OCI-LY7 (cell line): ENCODE measurements at places on chromosomes 5 and 9.

DNA sequence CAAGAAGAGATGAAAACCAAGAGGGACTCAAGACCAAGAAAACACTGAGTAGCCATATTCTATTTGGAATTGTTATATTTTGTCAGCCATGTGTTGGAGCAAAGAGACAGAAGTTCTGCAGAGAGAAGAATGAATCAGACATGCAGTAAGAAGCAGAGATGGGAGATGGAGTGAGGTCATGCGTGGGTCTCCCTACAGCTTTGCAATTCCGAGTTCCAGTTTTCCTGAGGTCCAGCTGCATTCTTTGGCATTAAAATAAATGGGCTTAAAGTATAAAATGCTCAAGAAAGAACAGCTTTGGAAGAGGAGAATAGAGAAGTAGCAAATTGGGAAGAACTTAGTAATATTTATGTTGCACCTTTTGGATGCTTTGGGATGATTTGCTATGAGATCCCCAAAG lies 361.6 kb downstream of the NPR3 start:
- DNase-seq: no peak

- DNase-seq: no peak
Measured at GRCh38 chr9:109037946-109038715, 24.8 kb upstream of the CTNNAL1 start.

GRCh38 chr5:32092938-32093812 lies 80.9 kb downstream of the GOLPH3 start:
- peak; percentile 84 for DNase-seq

- no peak for DNase-seq
Measured at GRCh38 chr9:116897201-116897600, 210.1 kb downstream of the TRIM32 start.

- DNase-seq: no peak
Measured at GRCh38 chr5:82306151-82306550, 28.0 kb upstream of the RPS23 start.

DNA sequence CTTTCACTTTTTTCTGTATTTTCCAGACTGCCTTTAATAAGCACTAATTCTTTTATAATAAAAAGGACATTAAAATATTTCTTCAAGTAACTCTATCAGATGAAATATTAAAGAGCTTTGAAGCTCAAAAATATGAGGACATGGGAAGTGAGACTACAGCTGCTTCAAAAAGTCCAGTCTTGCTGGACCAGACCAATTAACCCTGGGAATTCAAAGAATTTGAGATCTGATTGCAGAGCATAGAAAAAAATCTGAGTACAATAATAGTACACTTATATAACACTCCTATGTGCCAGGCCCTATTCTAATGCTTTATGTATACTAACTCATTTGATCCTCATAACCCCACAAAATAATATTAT lies 9.8 kb downstream of the TMEM245 start:
- no peak for DNase-seq

- DNase-seq: no peak
Measured at GRCh38 chr9:117662651-117663050, 41.6 kb upstream of the TLR4 start.

DNA sequence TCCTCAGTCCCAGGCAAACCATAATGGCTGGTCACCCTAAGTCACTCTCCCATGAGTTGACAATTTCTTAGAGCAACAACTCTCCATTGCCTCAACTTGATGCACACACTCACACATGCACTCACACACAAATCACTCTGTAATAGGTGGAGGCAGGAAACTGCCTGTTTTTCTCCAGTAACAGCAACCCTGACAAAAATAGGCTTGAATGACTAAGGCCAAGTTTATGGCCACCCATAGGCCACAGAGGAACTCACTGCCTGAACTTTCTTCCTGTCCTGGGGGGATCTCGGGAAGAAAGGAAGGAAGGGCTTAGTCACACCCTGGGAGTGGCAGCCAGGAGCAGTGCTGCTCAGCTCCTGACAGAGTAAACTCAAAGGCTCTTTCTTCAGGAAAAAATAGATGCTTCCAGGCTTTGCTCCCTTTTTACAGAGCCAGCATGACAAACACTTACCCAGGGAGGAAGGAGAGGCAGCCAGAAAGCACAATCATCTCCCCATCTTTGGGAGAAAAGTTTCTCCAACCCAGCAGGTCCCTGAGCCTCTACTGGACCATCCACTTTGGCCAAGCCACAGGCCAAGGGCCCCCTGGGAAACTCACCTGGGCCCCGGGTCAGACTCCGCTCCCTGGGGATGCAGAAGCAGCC lies 368 bp downstream of the SH3TC2 start:
- DNase-seq: no peak

- DNase-seq: no peak
Measured at GRCh38 chr9:116365056-116365471, 211.5 kb downstream of the PAPPA start.

GRCh38 chr9:135265931-135266330 lies 178.5 kb downstream of the OLFM1 start:
- no peak for DNase-seq

DNA sequence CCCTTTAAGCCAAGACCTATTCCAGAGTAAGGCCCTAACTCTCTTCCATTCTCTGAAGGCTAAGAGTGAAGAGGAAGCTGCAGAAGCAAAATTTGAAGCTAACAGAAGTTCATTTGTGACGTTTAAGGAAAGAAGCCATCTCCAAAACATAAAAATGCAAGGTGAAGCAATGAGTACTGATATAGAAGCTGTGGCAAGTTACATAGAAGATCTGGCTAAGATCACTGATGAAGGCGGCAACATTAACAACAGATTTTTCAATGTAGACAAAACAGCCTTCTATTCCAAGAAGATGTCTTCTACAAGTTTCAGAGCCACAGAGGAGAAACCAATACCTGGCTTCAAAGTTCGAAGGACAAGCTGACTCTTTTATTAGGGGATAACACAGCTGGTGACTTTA lies 1143.4 kb downstream of the CDH12 start:
- no peak for DNase-seq

DNA sequence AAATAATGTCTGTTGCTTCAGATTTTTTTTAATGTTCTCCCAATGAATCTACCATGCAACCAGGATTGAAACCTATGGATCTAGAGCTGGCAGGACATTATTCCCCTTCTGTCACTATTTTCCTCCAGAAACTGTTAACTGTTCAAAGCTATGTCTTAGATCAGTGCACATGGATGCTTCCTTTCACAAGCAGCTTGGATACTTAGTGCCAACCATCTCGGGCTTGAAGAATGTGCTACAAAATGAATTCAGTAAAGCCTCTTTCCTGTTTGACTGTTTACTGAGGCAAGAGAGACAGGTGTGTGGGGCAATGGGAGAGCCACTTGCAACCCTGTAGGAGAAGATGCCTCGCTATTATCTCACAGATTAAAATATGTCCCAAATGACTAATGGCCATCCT lies 774.8 kb downstream of the KCTD16 start:
- DNase-seq: no peak

DNA sequence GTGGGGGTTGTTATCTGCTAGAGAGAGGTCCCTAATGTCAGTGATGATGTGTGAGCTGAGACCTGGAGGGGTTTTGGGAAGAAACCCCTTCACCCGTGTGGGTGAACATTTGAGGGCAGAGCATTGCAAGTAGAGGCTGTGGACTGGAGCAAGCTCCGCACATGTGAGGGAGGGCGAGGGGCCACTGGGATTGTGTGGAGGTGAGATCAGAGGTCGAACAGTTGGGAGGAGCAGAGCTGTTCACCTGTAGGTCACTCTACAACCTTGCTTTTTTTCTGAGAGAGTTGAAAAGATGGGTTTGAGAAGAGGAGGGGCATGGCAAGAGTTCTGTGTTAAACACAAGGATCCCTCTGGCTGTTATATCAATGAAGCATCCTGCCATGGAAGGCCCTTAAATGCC lies 480.4 kb upstream of the ZNF608 start:
- DNase-seq: no peak
